NT2/D1 (cell line): ENCODE measurements at places on chromosomes 4 and X.

GRCh38 chr4:143402776-143403552, 66.3 kb downstream of the GAB1 start:
- DNase-seq: no peak

DNA sequence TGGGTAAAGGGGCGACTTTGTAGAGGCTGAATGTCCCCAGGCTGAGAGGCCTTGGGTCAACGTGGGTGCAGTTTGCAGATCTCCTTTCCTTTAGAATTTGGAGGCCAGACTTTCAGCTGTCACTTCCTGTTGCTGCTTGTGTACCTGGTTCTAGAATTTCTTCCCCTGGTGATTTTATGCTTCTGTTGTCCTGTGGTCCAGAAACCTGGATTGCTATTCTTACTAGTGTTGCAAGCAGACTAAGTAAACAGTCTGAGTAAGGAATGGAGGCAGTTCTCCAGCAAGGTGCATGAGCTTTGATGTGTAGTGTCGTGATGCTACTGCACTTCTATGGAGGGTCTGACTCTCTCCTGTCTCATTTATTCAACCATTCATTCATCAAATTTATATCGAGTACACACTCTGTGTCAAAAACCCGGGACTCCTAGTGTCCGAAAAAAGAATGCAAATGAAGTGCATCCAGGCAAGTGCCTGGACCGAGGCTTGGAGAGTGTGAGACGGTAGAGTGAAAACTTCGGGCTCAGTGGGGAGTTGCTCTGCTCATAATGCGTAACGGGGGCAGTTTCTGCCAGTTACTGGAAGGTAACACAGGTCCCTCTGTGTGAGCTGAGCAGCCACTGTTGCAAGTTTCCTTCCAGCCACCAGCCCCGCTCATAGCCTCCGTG, 83.3 kb downstream of the SORCS2 start:
- DNase-seq: no peak

- DNase-seq: peak; percentile 66
These were observed 88.4 kb downstream of the FRMPD3 start for GRCh38 chrX:107537815-107538214.

DNA sequence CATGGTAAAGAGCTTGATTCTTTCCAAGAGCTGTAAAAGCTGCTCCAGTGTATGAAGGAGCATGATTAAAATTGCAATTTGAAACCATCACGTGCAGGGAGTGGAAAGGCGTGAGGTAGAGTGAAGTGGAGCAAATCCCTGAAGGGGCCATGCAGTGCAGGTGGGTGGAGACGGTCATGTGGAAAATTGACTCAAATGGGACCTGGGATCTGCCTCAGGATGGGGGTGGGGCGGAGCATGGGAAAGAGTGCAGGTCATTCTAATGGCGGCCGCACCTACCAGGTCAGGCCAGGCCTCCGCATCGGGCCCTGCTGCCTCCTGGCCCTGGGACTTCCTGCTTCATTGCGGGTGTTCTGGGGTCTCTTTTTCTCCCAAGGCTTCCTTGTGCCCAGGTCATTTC, 25.3 kb upstream of the TRIM60 start:
- DNase-seq: no peak

- no peak for DNase-seq
These were observed 45.9 kb downstream of the DOCK11 start for GRCh38 chrX:118541482-118541881.

DNA sequence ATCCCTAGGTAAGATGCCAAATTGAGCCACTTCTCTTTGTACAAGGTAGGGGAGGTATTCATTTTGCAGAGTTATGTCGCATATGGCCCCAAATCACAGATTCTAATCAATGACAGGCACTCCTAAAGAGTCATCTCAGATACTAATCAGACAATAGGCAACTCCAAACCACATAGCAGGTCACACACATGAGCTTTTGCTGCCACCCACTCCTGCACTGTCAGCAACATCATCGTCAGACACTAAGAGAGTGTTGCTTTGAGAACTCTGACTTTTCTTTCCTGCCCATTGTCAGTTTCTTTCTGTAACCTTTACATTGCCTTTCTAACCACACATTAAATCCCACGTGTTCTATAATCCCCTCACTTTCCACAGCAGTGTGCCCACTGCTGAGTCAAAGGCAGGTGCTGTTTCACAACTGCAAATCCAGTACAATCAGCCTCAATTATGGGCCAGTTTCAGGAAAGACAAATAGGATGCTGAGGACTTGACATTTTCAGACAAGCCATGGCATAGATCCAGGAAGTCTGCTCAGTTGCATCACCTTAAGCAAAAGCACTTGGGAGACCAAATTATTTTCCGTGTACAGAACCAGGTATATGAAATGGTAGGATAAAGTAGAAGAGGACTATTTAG, 23.5 kb downstream of the TMEM31 start:
- no peak for DNase-seq
